Uterine smooth muscle cell (primary cell): ENCODE measurements at places on chromosomes 1 and 21. TPM values are rescaled to one million over a fixed set of nuclear protein-coding genes. Genes with fewer than 3 reads are reported as not detected.

Gene LHX4
- total RNA-seq: under 0.01 and 0.12 TPM in 2 replicates

Gene PRR9
- 0.12 and 1.2 TPM in 2 replicates for total RNA-seq

Gene PCP4
- not detected in 2 replicates for total RNA-seq

Gene ALX3
- total RNA-seq: not detected in 2 replicates

Gene MRPL39
- 24.6 and 53.7 TPM in 2 replicates for total RNA-seq

Gene PLEKHM2
- total RNA-seq: 60.5 and 98.2 TPM in 2 replicates

Gene ZMYND12
- 0.66 and 1.00 TPM in 2 replicates for total RNA-seq

Gene C1orf116
- under 0.01 TPM in 2 replicates for total RNA-seq
